Mesenteric fat pad (tissue), 1 donor: ENCODE measurements at places on chromosomes 5 and 9. TPM values are rescaled to one million over a fixed set of nuclear protein-coding genes. Genes with fewer than 3 reads are reported as not detected.

DNA sequence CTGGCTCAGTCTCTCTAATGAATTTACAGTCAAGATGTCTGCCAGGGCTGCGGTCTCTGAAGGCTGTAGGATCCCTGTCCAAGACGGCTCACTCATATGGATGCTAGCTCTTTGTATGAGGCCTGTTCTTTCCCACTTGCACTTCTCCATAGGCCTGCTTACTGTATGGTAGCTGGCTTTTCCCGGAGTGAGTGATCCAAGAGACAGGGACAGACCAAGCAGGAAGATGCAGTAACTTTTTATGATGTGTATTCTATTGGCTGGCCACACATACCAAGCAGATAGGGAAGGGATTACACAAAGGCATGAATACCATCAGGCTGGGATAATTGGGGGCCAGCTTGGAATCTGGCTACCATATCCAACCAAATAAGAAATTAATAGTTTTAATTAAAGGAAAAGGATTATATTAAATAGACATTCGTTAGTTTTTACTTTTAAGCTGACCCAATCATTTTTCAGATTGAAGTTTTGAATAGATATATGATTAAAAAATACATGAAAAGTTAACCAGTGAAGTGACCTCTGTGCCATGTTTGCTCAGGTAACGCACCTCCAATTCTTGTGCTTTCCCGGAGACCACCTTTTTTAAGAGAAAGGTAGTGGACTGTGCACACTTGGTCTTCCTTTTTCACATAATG is 20.6 kb downstream of the NSD1 start:
- peak; percentile 20 for DNase-seq

DNA sequence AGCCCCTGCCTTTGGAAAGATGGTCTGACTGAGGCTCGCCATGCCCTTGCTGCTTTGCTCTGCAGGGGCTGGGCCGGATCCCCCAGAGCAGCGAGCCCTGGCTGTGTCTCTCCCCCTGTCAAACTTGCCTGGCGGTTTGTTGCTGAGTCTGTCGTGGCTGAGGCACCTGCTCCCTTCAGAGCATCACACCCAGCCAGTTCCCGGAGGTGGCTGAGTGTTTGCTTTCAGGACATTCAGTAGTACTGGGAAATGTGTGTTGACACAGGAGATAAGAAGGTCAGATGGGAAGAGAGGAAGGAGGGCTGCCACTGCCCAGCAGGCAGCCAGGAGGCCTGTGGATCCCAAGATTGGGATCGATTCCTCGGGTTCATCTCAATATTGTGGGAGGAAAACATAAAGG is 62.9 kb downstream of the GADD45G start:
- DNase-seq = no peak

DNA sequence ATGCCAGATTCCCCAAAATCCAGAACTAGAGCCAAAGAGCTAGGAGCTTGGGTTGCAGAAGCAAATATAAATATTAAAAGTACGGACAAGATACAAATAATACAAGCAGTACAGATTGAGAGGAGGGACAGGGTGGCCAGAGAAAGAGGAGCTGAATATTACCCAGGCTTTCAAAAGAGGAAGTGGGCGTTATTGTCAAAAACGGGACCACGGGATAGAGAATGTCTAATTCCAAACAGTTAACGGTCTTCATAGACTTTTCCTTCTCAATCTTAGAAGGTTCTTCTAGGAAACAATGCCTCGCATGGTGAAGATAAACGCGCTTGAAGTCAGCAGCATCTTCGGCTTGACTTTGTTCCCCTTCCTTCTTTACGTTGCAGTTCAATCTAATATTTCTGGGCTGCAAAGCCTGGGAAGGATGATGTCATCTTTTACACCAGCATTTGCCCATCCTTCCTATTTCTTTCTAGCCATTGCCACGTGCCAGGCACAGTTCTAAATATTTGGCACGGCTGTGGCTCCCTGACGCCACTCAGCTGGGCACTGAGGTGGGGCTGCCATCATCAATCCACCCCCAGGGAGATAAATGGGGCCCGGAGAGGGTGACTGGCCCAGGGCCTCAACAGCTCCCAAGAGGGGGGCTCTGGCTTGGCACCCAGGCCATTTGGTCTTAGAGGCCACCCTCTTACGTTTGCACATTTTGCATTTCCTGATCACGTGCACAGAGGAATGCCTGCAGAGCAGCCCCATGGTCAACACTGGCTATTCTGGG is 16.3 kb upstream of the OLFM1 start:
- peak; percentile 76 for DNase-seq

GRCh38 chr5:101404531-101404930 is 501.4 kb upstream of the ST8SIA4 start:
- DNase-seq = no peak

DNA sequence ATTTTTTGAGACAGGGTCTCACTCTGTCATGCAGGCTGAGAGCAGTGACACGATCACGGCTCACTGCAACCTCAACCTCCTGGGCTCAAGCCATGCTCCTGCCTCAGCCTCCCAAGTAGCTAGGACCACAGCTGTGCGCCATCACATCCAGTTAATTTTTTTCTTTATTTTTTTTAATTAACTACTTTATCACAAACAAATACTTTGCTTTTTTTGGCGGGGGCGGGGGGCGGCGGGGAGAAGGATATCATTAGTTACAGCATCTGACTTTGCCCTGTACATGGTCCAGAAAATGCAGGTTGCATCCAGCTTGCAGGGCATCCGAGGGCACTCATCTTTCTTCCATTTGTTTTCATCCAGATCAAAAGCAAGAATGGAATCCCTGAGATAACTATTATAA is 201.8 kb upstream of the IER5L start:
- DNase-seq = no peak

DNA sequence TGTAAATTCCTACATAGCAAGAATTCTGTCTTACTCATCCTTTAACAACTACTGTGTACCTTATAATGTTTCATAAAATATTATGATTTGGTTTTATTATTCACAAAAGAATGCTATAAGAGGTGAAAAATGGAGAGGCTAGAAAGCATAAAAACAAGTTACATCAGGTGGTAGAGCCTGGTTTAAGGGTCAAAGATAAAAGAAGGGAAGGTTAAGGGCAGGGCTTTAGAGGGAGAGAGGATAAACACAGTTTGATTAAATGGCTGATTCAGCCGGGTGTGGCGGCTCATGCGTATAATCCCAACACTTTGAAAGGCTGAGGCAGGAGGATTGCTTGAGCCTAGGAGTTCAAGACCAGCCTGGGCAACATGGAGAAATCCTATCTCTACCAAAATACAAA is 40.4 kb upstream of the HSPB3 start:
- no peak for DNase-seq

- peak; percentile 67 for DNase-seq
Observed at GRCh38 chr9:114278881-114279570, 43.9 kb upstream of the ORM1 start.

DNA sequence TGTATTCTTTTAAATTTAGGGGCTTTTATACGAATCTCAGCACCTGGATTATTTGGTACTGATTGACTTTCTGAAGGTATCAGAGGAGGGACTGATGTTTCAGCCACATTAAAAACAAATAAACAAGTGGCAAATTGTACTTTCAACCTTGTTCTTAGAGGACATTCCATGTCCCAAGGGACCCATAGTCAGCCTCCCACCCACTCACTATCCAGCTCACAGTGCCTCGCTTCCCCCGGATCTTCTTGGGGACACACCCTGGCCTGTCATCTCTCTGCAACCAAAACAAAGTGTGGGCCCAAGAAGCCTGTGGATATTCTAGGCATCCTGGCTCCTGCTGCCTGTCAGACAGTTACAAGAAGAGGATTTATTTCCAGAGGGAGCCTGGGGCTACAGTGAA is 8.8 kb upstream of the BOD1 start:
- DNase-seq = no peak

DNA sequence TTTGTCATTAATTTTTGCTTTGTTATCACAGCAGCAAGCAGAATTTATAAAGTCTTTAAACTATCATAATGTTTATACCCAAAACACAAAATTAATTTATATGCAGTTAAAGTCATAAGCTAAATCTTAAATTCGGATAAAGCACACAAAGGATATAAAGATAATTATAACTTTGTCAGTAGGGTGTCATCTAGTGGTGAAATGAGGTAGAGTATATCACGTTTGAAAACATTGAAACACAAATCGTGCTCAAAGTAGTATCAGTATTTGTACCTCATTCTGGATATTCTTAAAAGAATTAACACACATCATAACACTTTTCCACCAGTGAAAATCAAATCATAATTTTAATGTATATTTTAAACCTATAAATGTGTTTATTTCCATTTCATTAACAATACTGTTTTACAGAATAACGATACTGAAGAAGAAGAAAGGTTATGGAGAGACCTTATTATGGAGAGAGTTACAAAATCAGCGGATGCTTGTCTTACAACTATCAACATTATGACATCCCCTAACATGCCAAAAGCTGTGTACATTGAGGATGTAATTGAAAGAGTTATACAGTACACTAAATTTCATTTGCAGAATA is 129.5 kb downstream of the NIPBL start:
- DNase-seq = no peak

- no peak for DNase-seq
Observed at GRCh38 chr5:134082264-134082992, 32.1 kb upstream of the TCF7 start.

DNA sequence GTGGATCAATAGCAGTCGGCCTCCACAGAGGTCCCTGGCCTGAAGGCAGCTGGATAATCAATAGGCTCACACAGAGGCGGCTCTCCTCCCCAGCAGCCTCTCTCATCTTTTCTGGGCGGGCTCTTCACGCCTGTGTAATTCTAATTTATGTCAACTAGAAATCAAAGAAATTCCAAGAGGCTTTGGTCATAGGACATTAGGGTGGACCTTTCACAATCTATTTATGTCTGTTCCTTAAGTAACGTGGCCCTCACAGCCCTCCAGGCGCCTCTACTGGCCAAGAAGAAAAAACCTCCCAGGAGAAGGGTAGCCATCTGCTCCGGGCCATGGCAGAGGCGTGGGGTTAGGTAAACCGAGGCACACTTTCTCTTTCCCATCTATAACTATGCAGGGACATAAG is 205.1 kb upstream of the EFNA5 start:
- DNase-seq = no peak

DNA sequence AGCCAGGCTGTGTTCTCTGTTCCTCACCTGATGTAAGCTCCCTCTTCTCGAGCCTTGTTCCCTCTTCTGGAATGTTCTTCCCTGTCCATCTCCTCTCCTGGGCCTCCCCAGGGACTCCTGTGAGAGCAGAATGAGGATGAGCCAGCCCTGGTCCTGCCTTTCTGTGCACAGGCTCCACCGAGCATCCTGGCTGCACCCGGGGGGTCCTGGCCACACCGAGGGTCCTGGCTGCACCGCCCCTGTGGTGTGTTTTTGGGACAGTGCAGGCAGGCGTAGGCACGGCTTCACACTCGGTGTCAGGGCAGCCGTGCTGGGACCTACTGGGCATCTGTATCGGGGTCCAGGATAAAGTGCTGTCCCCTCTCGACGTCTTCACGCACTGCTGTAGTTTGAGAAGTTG is 17.8 kb downstream of the FBXW5 start:
- DNase-seq = no peak

DNA sequence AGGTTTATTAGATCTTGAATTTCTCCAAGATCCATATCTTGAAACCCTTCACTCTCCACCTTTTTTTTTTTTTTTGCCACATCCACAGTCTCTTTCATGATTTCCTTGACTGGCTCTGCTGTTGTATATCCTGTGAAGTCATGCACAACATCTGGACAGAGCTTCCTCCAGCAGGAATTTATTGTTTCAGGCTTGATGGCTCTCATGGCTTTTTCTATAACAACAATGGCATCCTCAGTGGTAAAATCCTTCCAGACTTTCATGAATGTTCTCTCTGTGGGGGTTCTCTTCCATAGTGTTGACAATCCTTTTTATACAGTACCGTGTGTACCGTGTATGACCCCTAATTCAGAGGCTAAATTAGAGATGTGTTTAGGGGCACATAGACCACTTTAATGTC is 24.0 kb downstream of the RANBP17 start:
- DNase-seq = no peak

DNA sequence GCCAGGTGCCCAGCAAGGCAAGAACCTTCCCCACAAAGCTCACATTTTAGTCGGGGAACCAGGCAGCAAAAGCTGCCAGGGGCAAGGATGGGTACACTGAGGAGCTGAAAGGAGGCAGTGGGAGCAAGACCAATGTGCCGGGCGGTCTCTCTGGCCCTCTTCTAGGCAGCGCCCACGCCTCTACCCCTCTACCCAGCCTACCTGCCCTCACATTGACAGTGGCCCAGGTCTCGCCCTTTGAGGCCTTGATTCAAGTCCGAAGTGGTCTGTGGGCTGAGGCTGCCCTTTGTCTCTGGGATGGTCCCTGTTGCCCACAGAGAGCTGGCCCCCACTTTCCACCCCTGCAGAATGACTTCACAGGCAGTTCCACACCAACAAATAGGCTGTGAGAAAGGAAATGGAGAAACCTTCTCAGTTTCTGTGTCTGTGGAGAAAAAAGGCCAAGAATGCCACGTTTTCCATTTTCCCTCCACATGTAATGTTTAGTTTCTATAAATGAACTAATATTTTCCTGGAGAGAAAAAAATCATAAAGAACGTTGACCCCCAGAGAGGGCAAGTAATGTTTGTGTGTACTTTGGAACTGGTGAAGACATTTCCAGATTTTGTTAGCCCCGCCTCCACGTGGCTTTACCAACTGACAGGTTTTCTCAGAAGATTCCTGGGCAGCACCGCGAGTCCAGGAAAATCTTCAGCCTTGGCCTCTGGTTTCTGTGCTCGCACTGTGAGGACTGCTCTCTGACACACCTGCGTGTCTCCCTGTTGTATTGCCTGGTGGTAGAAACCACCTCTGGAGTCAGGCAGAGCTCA is 57.4 kb upstream of the ANGPTL2 start:
- DNase-seq = peak; percentile 64

GRCh38 chr5:61263072-61263471 is 69.0 kb upstream of the ZSWIM6 start:
- no peak for DNase-seq

GRCh38 chr9:7315746-7316145 is 483.8 kb downstream of the DMAC1 start:
- DNase-seq = no peak

- peak; percentile 64 for DNase-seq
Observed at GRCh38 chr5:172086194-172086975, 79.9 kb upstream of the FBXW11 start.

- no peak for DNase-seq
Observed at GRCh38 chr9:108130905-108131304, 641.3 kb upstream of the KLF4 start.

- no peak for DNase-seq
Observed at GRCh38 chr5:180034564-180034963, 37.0 kb downstream of the RNF130 start.

Gene ATG10
- total RNA-seq = 4.9 TPM

Gene C5orf34
- total RNA-seq = 1.2 TPM

Gene TOR1B
- total RNA-seq = 16.7 TPM

Gene PCDHGB7
- 8.1 TPM for total RNA-seq

Gene PCDHGB2
- total RNA-seq = 3.1 TPM

Gene PAEP
- total RNA-seq = not detected

Gene TMEM203
- total RNA-seq = 24.8 TPM

Gene HTR1A
- total RNA-seq = not detected
